ENCODE measurements at places on chromosomes 6 and 20.

DNA sequence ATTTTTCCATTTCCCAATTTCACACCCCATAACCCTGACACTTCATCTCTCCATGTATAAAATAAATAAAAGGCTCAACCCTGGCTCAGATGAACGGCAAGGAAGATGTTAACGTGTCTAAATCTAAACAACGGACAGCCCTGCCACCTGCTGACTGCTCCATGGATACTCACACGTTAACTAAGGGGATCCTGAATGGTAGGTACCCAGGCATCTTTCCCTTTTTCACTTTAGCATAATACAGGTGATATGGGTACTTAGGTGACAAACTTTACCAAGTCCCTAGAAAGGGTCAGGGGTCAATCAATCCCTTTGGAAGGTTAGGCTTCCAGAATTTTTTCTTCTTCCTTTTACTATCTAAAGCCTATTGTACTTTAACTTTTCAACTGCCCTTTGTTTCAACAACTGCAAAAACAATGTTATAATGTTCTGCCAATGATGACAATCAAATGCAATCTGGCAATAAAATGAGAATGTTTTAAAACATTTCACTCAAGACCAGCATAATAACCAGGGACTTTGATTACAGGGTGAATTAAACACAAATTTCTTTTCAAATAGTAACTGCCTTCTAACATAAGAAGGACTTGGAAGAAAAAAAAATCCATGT, 52.4 kb upstream of the IPCEF1 start:
- no peak for DNase-seq

- no peak for DNase-seq
Measured at GRCh38 chr6:165060720-165061119, 248.7 kb downstream of the C6orf118 start.

GRCh38 chr6:151379933-151380847, 11.2 kb downstream of the ZBTB2 start:
- peak; percentile 46 for DNase-seq

DNA sequence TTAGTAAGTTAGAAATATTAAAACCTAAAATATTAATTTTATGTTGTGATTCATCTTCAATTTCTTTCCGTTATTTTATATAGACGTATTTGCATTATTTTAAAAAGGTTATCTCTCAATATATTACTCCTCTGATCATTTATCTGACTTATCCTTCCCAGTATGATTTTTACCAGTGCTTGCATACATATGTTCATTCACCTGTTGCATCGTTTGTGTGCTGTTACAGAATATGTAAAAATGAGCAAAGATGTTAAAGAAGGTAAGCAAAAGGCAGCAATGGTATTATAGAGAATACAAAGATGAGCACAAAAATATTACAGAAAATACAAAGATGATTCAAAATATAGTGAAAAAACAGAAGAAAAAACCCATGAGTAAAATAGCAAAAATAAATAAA, 48.9 kb downstream of the SYCP2 start:
- DNase-seq = no peak

- no peak for DNase-seq
Measured at GRCh38 chr20:33667245-33667675, 517 bp downstream of the ACTL10 start.

DNA sequence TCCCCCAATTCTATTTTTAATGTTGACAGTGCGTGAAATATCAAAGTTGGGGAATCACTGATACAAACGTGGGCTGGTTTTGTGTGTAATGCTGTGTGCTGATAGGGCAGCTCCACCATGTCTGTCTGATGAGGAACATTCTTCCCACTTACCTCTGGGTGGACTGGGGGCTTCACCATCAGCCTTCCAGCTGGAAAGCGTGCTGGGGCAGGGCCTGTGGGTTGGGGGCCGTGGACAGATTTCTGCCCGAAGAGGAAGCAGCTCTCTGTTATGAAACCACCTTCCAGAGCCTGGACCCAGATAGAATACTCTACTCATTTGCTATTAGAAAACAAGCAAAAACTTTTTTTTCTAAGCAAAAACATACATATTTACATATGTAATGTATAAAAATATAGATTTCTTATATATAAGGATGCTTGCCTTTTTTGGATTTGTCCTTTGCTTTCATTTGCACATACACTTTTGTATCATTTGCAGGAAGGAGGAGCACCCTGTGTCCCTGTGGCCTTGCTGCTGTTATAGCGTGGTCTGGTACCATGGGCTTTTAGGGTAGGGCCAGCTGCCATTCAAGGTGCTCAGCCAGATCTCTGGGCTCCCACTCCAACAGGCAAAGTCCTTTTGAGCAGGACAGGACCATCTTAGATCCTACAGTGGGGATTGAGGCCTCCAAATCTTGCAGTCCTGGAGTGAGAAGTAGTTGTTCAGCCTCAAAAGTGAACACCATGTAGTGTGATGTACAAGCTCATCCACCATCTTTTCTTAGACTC, 48.1 kb downstream of the DUSP22 start:
- DNase-seq = no peak

- no peak for DNase-seq
Measured at GRCh38 chr6:38990475-38990874, 58.1 kb upstream of the GLP1R start.

DNA sequence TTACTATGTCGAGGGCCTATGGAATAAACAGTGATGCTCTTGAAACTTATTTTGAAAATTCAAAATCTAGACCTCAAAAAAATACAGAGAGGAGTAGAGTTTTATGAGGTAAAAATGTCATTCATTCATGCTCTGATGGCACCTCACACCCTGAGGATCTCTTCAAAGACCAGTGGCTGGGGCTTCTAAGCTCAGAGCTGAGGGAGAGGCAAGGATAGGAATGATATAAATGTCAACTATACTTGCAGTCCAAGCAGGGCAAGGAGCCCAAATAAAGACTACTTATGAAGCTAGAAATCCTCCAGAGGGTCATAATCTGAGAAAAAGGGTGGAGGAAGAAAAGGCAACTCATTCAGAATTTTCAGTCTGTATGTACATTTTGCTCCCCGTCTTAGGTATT, 136.7 kb upstream of the CARMIL1 start:
- DNase-seq = no peak

DNA sequence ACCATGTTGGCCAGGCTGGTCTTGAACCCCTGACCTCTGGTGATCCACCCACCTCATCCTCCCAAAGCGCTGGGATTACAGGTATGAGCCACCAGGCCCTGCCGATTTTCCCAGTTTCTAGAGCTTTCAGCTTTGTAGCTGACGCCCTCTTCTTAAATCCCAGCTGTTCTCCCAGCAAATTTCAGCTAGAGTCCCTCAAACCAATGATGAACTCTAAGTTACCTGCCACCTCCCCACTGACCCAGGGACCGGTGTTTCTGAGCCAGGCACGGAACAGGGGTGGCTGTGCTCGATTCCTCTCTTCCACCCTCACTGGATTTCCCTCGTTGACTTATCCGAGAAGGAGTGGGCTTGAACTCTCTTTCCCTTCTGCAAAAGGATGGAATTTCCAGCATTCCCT, 39.1 kb downstream of the SUN5 start:
- peak; percentile 4 for DNase-seq

DNA sequence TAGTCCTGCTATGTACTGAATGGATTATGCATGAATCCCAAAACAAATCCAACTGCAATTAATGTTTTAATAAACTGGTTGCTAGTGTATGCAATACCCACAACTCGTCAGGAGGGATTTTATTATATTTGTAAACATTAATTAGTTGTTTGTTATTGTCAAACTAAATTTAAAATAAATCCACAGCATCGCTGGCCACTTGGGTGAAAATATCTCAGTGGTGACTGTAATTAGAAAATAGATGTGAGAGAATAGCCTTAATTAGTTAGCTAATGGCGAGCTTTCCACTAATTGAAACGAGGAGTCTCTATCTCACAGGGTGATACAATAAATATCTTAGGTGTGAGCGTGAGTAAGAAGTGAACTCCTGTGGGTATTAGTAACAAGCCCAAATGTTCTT, 176.8 kb downstream of the LINC00237 start:
- no peak for DNase-seq

- DNase-seq = no peak
Measured at GRCh38 chr20:62888406-62888805, 26.8 kb upstream of the TCFL5 start.

- no peak for DNase-seq
Measured at GRCh38 chr6:39207416-39208222, 21.7 kb downstream of the KCNK5 start.

GRCh38 chr6:167731216-167731615, 95.5 kb upstream of the AFDN start:
- DNase-seq = no peak

DNA sequence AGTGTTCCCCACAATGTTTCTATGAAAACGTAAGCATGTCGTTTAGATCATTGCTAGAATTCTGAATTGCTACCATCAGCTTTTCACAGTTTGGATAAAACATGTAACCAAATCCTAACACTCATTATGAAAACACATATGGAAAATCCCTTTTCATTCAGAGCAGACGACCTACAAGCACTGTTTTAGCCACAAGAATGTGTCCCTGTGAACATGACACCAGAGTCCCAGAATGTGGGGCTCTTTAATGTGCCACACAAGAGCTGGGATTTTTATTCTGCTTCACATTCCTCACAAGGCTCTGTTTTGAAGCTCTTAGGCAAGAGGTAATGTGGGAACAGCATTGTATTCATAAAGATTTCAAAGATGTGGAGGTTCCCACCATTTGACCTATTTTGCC, 141.1 kb upstream of the CITED2 start:
- DNase-seq = no peak

- no peak for DNase-seq
Measured at GRCh38 chr6:37339741-37340638, 13.8 kb upstream of the RNF8 start.

- no peak for DNase-seq
Measured at GRCh38 chr6:119566546-119567260, 217.1 kb upstream of the MAN1A1 start.

- no peak for DNase-seq
Measured at GRCh38 chr6:38789256-38789655, 74.1 kb downstream of the DNAH8 start.

DNA sequence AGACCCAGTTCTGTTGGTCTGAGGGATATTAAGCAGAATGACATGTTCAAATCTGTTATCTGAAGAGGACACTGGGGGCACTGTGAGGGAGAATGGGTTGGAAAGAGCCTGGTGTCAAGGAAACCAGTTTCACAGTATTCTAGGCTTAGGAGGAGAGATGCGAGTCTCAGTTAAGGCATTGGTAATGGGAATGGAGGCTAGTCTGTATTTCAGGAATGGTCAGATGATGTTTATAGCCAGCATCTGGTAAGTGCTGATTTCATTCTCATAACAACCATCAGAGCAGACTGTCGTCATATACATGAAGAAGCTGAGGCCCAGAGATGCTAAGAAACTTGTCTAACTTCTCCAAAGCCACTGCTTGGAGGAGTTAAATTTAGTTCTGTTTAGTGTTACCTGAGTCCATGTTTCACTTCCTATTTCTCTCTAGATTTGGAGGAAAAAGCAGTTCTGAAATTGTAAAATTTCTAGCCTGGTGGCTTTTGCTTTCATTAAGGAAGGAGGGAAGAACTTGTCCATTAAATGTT, 242.0 kb downstream of the ARID1B start:
- no peak for DNase-seq

DNA sequence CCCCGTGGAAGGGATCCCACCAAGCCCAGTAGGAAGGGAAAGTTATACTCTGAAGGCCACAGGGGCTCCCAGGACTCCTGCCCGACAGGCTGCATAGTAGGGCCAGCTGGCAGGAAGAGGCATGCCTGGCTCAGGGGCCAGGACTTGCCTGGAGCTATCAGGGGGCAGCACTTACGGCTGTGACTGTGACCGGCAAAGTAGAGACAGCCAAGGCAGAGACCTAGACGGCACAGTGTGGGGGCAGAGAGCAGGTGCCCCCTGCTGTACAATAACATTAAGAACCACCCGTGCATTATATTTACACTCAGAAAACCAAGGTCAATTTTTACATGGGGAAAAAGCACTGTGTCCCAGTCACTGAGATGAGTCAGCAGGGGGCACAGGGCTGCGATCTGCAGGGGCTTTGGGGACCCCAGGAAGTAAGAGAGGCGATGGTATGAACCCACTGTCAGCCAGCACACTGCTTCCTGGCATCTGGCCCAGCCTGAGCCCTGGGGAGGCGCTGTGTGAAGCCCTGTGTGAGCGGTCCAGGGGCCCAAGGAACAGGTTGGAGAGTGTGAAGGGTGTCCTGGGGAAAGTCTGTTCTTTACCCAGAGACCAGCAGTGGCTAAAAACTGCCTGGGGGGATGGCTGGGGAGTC, 9.9 kb downstream of the CCDC167 start:
- no peak for DNase-seq

DNA sequence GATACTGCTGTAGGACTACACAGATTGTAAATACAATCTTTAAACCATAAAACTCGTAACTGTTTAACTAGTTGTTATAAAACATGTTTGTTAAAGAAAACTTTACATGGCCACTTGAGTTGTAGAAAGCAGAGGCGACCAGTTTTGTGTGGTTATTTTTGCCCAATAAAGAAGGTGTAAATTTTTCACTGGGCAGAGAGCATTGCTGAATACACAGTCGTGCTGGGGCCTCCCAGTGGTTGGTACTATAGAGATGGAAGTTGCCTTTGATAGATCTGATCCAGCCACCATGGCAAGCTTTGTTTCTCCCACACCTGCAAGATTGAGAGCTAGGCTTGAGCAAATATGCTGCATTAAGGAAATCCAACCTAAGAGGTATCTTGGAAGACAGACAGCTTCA, 34.0 kb upstream of the YWHAB start:
- DNase-seq = no peak

Data from GM10248 (cell line).